ENCODE measurements at places on chromosomes 6 and 20.

- no peak for DNase-seq
These were observed 131.3 kb downstream of the ZDHHC14 start for GRCh38 chr6:157512382-157512682.

- DNase-seq, result no peak
These were observed 41.0 kb upstream of the COL21A1 start for GRCh38 chr6:56288347-56288746.

DNA sequence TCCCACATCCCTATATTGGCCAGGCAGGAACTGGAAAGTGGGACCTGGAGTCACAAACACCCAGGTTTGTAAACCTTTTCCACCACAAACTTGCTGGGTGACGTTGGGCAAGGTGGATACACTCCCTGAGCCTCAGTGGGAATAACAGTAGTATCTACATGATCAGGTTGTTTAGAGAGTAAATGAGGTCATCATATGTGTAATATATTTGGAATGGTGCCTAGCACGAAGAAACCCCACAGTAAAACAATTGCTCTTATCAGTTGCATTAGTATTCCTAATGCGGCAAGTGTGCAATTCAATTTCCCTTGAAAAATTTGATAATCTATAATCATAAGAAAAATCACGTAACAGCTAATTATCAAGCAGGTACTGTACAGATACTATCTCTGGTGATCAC is 51.9 kb downstream of the HIVEP2 start:
- no peak for DNase-seq

- no peak for DNase-seq
These were observed 358.4 kb upstream of the SOX4 start for GRCh38 chr6:21235162-21235561.

DNA sequence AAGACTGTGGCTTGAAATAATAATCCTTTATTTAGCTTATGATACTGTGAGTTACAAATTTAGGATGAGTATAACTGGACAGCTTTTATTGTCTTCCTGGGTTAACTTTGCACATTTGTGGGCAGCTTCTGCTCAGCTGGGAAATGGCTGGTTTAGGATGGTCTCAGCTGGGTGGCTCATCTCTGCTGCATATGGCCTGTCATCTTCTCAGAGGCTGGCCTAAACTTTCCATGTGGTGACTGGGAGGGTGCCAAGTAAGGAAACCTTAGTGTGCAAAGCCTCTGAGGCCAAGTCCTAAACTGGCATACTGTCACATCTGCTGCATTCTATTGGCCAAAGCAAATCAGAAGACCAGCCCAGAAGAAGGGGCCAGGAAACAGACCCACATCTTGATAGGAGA is 40.2 kb downstream of the BTBD3 start:
- DNase-seq, result no peak
